ENCODE measurements at places on chromosomes 11 and 22.

- no peak overlapping the region for H3K27ac ChIP-seq
- no peaks in the 10 kb centered on the region for H3K27me3 ChIP-seq
These were observed 451 bp downstream of the FHIP1B start for GRCh38 chr11:6233984-6234386.

DNA sequence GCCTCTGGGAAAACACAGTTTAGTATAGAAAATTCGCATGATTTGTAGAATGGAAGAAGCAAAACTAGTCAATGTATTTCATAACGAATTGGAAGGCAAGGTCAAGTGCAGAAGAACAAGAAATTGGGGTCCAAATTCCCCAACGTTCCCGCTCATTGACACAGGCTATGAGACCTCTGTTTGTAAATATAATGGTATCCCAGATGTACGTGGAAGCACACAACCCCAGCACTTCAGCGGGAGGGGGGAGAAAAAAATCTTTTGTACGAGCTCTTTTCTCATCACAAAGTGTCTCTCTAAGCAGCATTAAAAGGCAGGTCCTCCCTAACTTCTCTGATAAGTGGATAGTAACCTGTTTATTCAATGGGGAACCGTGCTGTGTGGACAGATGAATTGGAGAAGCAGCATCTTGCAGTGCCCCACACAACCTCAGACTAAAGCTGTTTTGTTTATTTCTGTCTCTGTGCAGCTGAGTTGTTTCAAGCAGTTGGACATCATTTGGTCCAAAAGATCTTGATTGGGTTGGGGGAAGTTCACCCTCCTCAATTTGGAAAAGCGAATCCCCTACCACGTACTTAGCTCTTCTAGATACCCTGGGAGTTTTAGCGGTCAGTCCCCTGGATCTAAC lies 1.1 kb upstream of the GAB2 start:
- H3K27ac ChIP-seq: no peak overlapping the region
- H3K27me3 ChIP-seq: no peaks in the 10 kb centered on the region
- DNase-seq: peak; percentile 52
- no peaks in the 10 kb centered on the region for H3K36me3 ChIP-seq
- peak overlapping the region; percentile 71 for H3K4me3 ChIP-seq

DNA sequence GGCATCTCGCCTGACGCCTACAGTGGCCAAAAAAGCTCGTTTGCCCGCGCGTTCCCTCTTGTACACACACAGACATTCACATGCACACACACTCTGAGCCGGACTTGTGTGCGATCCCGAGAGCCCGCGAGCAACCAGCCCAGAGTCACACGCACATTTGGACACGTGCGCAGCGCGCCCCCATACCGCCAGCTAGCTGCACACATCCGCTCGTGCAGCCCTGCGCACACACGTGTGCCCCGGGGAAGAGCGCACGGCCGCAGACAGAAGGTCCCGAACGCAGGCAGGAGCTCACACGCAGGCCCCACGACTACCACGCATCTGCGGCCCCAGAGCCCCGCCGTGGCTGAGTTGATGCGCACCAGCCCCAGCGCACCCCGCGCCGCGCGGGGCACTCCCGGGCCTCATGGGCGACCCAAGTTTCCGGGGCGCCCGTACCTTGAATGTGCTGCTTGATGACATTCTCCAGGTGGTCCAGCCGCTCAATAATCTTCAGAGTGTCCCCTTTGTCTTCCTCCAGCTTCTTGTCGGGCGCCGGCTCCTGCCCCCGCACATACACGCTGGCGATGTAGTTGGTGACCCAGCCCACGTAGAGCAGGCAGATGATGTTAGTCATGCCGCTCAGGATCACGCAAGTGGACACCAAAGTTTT lies 758 bp downstream of the GALNT18 start:
- no peaks in the 10 kb centered on the region for H3K27me3 ChIP-seq
- H3K4me3 ChIP-seq: peak overlapping the region; percentile 42
- H3K4me1 ChIP-seq: peaks cover 5% of the 10 kb centered on the region
- H3K27ac ChIP-seq: no peak overlapping the region

- H3K27me3 ChIP-seq: no peaks in the 10 kb centered on the region
- no peaks in the 10 kb centered on the region for H3K36me3 ChIP-seq
- H3K27ac ChIP-seq: no peak overlapping the region
- no peak overlapping the region for H3K4me3 ChIP-seq
These were observed 510.4 kb downstream of the NELL1 start for GRCh38 chr11:21179770-21180169.

- H3K36me3 ChIP-seq: no peaks in the 10 kb centered on the region
- no peaks in the 10 kb centered on the region for H3K27me3 ChIP-seq
- H3K4me3 ChIP-seq: no peak overlapping the region
These were observed 8.8 kb upstream of the CASTOR1 start for GRCh38 chr22:30297991-30298701.

DNA sequence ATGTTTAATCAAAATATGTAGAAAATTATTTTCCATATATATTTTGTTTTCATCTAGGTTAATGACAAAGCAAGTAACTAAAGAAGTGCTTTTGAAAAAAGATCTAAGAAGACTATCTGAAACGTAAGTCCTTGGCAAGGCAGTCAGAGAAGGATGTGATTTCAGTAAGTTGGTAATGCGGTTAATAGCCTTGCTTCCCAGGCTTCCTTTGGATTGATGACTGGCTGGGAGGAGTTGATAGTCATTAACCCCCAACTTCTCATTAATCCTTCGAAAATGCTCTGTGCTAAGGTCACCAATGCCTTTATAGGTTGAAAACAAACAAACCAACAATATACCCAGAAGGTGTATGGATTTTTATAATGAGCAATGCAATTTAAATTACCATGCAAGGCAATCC lies 1326.5 kb downstream of the LRRC4C start:
- H3K27ac ChIP-seq: no peak overlapping the region
- no peak overlapping the region for H3K4me3 ChIP-seq
- H3K36me3 ChIP-seq: no peaks in the 10 kb centered on the region
- no peaks in the 10 kb centered on the region for H3K27me3 ChIP-seq
- no peaks in the 10 kb centered on the region for H3K4me1 ChIP-seq
- DNase-seq: no peak

- H3K36me3 ChIP-seq: no peaks in the 10 kb centered on the region
- no peak overlapping the region for H3K27ac ChIP-seq
- H3K27me3 ChIP-seq: no peaks in the 10 kb centered on the region
- no peak overlapping the region for H3K4me3 ChIP-seq
These were observed 7.2 kb upstream of the ZNF280A start for GRCh38 chr22:22527312-22527711.

GRCh38 chr22:28021998-28022660 lies 103.1 kb upstream of the PITPNB start:
- no peaks in the 10 kb centered on the region for H3K4me1 ChIP-seq
- H3K27ac ChIP-seq: no peak overlapping the region
- no peaks in the 10 kb centered on the region for H3K27me3 ChIP-seq
- no peak for DNase-seq
- H3K4me3 ChIP-seq: no peak overlapping the region

GRCh38 chr22:30423301-30423958 lies 2.1 kb upstream of the MTFP1 start:
- no peaks in the 10 kb centered on the region for H3K27me3 ChIP-seq
- H3K4me3 ChIP-seq: peak overlapping the region; percentile 76

DNA sequence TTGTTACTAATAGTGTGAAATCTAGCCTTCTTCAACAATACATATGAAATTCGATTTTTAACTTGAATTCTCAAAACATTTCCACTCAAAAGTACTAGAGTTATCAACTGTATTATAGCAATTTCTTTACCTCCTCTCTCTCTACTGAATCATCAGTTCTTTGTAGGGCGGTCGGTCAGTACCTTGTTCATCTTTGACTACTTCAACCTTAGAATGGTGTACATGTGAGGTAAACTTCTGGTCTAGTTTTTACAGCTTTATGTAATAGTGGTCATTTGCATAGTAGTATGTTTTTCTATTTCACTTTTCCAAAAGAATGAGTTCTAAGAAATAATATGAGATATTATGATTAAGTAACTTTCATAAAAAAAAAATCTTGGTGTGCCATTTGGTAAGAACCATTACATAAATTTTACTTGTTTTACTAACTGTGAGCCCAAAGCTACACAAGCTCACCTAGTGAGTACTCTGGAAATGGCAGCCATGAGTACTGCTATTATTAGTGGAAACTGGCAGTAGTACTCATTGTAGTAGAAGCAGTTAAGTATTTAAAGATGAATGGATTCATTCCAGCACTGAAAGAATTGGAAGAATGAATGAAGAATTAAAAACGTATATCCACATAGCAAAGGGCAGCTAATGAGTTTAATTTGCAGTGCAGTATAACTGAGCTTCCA lies 30.1 kb downstream of the SESN3 start:
- H3K4me3 ChIP-seq: no peak overlapping the region
- no peak for DNase-seq
- H3K36me3 ChIP-seq: no peaks in the 10 kb centered on the region
- H3K4me1 ChIP-seq: no peaks in the 10 kb centered on the region
- no peaks in the 10 kb centered on the region for H3K27me3 ChIP-seq

GRCh38 chr11:1869427-1870325 lies 16.8 kb downstream of the LSP1 start:
- H3K4me3 ChIP-seq: no peak overlapping the region
- H3K36me3 ChIP-seq: no peaks in the 10 kb centered on the region
- no peaks in the 10 kb centered on the region for H3K27me3 ChIP-seq
- peaks cover 13% of the 10 kb centered on the region for H3K4me1 ChIP-seq
- DNase-seq: no peak

DNA sequence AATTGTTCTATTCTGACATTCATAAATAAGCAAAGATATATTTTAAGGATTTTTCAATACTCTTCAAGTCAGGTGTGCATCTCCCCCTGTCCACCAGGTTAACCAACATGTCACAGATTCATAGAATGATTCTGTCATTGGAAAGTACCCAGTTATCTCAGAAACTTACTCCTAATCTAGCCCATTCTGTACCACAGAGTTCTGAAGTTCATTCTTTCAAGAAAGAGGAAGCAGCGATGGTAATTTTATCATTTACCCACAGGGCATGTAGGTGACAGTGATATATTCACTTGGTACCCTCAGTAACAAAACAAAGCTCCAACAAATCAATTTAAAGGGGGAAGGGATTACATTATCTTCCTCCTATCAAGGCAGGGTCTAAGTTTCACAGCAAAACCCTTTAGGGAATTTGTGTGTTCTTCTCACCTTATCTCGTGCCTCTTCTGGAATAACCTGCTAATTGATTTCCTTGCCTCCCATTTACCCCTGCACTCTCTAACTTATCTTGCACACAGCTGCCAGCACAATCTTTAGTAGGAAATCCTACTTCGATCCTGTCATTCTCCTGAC lies 19.0 kb upstream of the MPPED2 start:
- DNase-seq: no peak
- H3K4me3 ChIP-seq: no peak overlapping the region
- H3K27ac ChIP-seq: no peak overlapping the region
- no peaks in the 10 kb centered on the region for H3K27me3 ChIP-seq
- no peaks in the 10 kb centered on the region for H3K36me3 ChIP-seq

- no peaks in the 10 kb centered on the region for H3K27me3 ChIP-seq
- no peak overlapping the region for H3K27ac ChIP-seq
- no peak for DNase-seq
- H3K36me3 ChIP-seq: no peaks in the 10 kb centered on the region
- no peaks in the 10 kb centered on the region for H3K4me1 ChIP-seq
These were observed 2.9 kb upstream of the OR51V1 start for GRCh38 chr11:5203366-5203765.

- peaks cover 61% of the 10 kb centered on the region for H3K36me3 ChIP-seq
- no peak overlapping the region for H3K4me3 ChIP-seq
- H3K27me3 ChIP-seq: no peaks in the 10 kb centered on the region
- H3K27ac ChIP-seq: no peak overlapping the region
- DNase-seq: no peak
These were observed 75.7 kb downstream of the PISD start for GRCh38 chr22:31586137-31586920.

GRCh38 chr22:35449829-35450689 lies 50.1 kb downstream of the MCM5 start:
- H3K4me3 ChIP-seq: no peak overlapping the region
- no peak overlapping the region for H3K27ac ChIP-seq
- H3K4me1 ChIP-seq: no peaks in the 10 kb centered on the region
- DNase-seq: no peak
- H3K36me3 ChIP-seq: no peaks in the 10 kb centered on the region

DNA sequence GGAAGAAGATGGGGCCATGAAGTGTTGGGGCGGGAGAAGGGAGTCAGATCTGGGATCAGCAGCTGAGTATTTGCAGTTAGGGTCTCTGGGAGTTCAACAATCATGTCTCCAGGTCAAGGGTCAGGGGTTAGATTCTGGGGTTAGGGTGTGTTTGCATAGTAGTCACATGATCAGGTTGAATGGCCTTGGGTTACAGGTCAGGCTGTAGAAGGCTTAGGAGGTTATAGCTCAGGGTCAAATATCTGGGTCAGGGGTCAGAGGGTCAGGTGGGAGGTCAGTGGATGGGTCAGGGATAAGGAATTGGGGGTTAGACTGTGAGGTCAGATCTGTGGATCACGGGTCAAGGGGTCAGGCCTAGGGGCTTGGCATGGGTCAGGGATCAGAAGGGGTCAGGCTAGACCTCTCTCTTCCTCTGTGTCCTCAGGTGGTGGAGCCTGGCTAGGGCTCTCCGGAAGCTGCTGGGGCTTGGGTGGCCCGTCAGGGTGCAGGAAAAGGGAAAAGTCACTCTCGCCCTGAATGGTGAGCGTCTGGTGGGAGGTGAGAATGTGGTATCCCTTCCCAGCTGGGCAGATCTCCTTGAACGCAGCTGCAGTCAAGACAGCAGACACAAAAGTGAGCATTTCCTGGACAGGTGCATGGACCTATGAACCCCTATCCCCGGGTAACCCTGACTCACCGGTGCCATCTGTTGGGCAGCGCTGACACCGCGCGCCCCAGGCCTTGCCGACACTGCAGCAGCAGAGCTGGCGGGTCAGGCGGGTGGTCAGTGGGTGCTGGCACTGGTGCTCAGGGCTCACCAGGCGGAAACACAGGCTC lies 6.4 kb downstream of the LTBP3 start:
- H3K27ac ChIP-seq: no peak overlapping the region
- no peaks in the 10 kb centered on the region for H3K36me3 ChIP-seq
- H3K27me3 ChIP-seq: no peaks in the 10 kb centered on the region
- H3K4me3 ChIP-seq: no peak overlapping the region
- peaks cover 13% of the 10 kb centered on the region for H3K4me1 ChIP-seq
- DNase-seq: peak; percentile 81

- H3K4me1 ChIP-seq: no peaks in the 10 kb centered on the region
- peak; percentile 48 for DNase-seq
- H3K27ac ChIP-seq: no peak overlapping the region
- no peaks in the 10 kb centered on the region for H3K36me3 ChIP-seq
These were observed 5.9 kb upstream of the OR52L1 start for GRCh38 chr11:5992604-5993251.

DNA sequence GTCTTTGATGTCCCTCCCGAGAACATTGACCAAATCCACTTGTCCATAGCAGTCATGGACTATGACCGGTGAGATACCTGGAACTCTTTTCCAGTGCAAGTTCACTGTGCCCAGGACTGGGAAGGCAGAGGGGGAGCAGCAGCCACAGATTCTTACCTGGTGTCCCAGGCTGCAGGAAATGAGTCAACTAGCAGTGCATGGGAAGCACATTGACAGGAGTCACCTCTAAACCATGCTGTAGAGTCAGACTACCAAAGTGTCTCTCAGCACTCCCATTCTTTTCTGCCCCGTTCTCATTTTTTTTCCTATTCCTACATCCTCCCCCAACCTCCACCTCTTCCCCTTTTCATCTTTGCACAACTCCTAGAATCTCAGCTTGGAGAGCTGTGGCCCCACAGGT lies 67.2 kb upstream of the OLFML1 start:
- H3K27ac ChIP-seq: no peak overlapping the region
- H3K27me3 ChIP-seq: no peaks in the 10 kb centered on the region
- no peaks in the 10 kb centered on the region for H3K36me3 ChIP-seq
- H3K4me1 ChIP-seq: peaks cover 5% of the 10 kb centered on the region
- H3K4me3 ChIP-seq: no peak overlapping the region
- DNase-seq: no peak

- H3K4me1 ChIP-seq: peaks cover 7% of the 10 kb centered on the region
- DNase-seq: no peak
- H3K36me3 ChIP-seq: no peaks in the 10 kb centered on the region
- H3K27ac ChIP-seq: no peak overlapping the region
These were observed 20.1 kb upstream of the MCHR1 start for GRCh38 chr22:40659166-40659565.

Measured in Karpas-422 (cell line).